ENCODE measurements at places on chromosomes 3 and 15.
A peak's percentile ranks its signal among the peaks of the same experiment; 100 is the strongest.

GRCh38 chr3:172396400-172396799, 51.9 kb downstream of the GHSR start:
- no peak for DNase-seq

DNA sequence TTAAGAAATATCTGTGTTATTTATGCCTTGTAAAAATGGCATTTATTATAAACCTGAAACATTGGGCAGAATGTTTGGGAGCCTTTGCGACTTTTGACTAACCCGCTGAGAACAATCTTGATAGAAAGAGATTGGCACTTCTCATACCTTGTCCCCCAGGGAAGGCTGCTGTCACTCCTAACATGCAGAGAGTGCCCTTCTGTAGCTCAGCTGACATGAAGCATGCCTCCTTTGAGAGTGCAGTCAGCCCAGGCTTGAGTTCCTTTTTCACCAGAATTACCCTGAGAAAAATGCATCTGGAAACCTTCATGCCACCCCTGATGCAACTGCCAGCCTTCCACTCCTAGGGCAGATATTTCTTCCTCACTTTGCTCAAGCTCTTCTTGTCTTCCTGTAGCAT, 569.2 kb upstream of the ARPP21 start:
- DNase-seq = no peak

DNA sequence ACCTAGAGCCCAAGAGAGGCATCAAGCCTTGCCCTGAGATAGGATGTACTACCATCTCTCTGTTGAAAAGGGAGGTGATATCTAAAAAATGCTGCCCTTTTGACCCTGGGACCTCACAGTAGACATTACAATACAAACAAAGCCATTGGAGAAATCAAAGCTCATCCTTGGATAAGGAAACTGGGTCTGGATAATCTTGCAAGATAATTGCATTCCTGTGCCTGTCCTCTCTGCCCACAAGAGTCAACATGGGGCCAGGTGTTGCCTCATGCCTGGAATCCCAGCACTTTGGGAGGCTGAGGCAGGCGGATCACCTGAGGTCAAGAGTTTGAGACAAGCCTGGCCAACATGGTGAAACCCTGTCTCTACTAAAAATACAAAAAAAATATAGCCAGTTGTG, 57.3 kb upstream of the DLG1 start:
- no peak for DNase-seq

- no peak for DNase-seq
Measured at GRCh38 chr15:68106656-68107055, 52.5 kb downstream of the PIAS1 start.

DNA sequence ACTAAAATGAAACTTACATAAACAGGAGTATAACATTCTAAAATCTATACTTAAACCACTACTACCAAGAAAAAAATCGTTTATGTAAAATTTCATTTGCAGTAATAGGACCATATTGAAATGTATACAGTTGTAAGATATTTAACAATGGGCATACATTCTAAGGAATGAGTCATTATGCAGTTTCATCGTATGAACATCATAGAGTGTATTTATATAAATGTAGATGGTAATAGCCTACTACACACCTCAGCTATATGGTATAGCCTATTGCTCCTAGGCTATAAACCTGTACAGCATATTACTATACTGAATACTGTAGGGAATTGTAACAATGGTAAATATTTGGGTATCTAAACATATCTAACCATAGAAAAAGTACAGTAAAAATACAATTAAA, 79.5 kb downstream of the DPH6 start:
- no peak for DNase-seq

- no peak for DNase-seq
Measured at GRCh38 chr15:95916568-95916967, 413.9 kb upstream of the NR2F2 start.

DNA sequence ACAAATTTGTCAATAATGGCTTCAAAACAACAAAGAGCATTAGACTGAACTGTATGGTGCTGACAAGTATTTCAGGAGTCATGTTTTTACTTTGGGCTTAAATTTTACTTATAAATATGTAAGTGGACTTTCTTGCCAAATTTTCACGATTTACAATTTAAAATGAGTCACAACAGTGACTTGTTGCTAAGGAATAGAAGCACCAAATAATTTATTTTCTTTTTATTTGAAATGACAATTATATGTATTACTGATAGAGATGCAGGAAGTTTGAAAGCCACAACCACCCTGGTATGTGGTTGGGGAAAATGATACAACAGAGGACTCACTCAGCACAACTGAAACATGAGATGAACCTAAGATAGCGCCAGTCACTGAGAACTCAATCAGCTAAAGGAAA, 90.3 kb downstream of the FMN1 start:
- DNase-seq = no peak

GRCh38 chr3:44883999-44884431, 9.6 kb downstream of the TGM4 start:
- DNase-seq = no peak

- DNase-seq = no peak
Measured at GRCh38 chr3:55626279-55626665, 139.2 kb upstream of the WNT5A start.

GRCh38 chr3:115982629-115983028, 359.3 kb downstream of the GAP43 start:
- DNase-seq = no peak

- no peak for DNase-seq
Measured at GRCh38 chr15:27514526-27514925, 543.5 kb downstream of the GABRG3 start.

GRCh38 chr3:42730294-42730693, 27.7 kb upstream of the HHATL start:
- no peak for DNase-seq

GRCh38 chr3:19522305-19522704, 374.0 kb downstream of the KCNH8 start:
- no peak for DNase-seq

DNA sequence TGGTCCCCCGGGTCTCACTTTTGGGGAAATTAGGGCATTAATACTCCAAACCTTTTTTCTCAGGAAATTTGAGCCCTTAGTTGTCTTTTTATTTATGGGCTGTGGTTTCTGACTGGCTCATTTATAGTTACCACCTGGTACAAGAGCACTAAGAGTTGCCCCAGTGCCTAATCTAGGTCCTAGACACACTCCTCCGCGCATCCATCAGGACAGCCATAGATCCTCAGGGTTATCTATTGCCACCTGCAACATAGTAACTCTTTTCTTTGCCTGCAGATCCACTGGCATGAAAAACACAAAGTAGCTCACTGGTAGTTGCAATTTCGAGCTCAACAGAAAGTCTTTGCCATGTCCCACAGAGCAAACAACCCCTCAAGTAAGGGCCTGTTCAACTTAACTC, 576.4 kb upstream of the ROBO2 start:
- no peak for DNase-seq

DNA sequence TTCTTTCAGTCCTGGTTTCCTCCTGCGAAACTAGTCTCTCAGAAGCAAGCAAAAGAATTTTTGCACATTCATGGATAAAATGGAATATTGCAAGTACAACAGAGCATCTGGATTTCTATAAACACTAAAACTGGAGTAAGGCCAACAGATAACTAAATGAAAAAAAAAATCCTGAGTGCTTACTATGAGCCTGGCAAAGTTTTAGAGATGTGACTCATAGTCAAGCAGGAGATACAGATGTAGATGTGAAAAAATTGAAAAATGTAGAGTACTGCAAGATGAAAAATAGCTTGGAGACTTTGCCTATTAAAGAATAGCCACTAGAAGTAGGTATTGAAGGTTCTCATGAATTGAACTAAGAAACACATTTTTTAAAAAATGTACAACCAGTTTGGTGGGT, 397.4 kb downstream of the OTOL1 start:
- no peak for DNase-seq

- no peak for DNase-seq
Measured at GRCh38 chr3:43913036-43913948, 222.6 kb downstream of the ABHD5 start.

- no peak for DNase-seq
Measured at GRCh38 chr15:99168601-99169580, 64.0 kb downstream of the SYNM start.

GRCh38 chr3:57283334-57283733, 9.2 kb downstream of the ASB14 start:
- no peak for DNase-seq

- DNase-seq = peak; percentile 28
Measured at GRCh38 chr15:49235446-49236124, 65.5 kb downstream of the GALK2 start.
